ENCODE measurements at places on chromosomes 3 and 15. TPM values are rescaled to one million over a fixed set of nuclear protein-coding genes. Genes with fewer than 3 reads are reported as not detected.

Gene CCDC54
- total RNA-seq = not detected

Gene SEMA5B
- 10.8 TPM for total RNA-seq

Gene DVL3
- 25.2 TPM for total RNA-seq

Gene SCAANT1
- not detected for total RNA-seq

Gene SERP1
- total RNA-seq = 144 TPM

Gene CCR1
- total RNA-seq = 7.7 TPM

Gene C3orf20
- 0.26 TPM for total RNA-seq

Measured in urinary bladder (tissue), 4 donors.